Naive B cell (primary cell): ENCODE measurements at places on chromosomes 16 and 17.

- peak; percentile 61 for DNase-seq
These were observed 591 bp upstream of the SLFN5 start for GRCh38 chr17:35242158-35242804.

DNA sequence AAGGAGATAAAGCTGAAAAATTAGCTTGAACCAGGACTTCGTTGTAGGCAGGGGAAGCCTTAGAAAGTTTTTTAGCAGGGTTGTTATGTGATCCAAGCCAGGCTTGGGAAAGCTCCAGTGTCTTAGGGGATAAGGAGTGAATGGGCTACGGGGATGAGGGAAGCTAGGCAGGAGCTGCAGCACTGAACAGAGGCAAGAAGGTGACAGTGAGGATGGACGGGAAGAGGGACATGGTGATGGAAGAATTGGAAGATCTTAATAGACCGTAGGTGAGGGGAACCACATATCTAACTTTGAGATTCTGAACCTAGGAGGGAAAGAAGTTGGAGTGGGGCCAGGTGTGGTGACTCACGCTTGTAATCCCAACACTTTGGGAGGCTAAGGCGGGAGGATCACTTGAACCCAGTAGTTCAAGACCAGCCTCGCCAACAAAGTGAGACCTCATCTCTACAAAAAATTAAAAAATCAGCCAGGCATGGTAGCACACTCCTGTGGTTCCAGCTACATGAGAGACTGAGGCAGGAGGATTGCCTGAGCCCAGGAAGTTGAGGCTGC lies 3.2 kb downstream of the RHBDL3 start:
- no peak for DNase-seq

GRCh38 chr17:20184977-20185619 lies 175.9 kb downstream of the SPECC1 start:
- no peak for DNase-seq

DNA sequence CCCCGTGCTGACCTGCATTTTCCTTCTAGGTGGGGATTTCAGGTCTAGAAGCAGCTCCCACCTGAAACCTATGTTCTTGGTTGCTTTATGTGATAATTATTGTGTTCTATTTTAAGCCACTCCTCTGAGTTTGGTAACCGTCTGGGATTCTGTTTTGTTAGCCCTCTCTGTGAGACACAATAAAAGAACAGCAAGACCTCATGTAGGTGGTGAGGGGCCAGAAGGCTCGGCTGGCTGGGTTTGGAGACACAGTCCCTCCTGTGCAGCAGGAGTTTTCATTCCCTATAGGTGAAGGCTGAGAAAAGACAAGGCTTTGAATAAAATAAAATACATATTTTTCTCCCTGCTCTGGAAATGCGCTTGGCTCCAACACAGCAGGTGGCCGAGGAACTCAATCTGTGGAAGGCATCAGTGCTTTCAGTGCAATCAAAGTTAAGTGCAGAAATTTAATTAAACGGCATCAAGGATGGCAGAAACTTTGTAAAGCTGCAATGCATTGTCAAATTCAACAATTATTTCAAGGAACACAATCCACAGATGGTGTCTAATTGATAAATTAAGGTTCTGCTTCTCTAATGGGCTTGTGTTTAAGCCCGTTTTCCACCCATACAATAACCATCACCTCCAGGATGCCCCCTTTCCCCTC lies 107.8 kb downstream of the MSI2 start:
- DNase-seq: no peak

DNA sequence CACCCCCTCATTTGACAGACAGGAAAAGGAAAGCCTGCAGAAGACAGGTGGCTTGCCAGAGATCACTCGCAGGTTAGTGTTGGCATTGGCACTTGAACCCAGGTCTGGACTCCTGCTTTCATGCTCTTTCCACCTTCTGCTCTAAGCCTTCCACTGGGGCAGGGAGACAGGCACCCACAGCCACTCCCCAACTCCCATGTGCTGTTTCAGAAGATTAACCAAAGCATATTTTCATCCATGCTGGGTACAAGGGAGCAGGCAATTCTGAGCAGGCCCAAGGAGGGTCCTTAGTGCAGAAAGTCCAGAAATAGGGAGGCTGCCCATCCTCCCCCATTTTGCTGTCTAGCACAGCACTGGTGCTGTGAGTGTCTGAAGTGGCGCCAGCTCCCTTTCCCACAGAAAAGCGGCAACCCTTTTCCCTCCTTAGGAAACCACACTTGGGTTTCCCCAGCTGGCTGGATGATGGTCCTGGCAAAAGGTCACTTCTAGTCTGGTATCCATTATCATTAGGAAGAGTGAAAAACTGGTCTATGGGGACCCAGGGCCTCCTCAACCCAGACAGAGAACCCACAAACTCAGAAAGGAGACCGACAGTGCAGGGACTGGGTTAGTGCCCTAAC lies 2.0 kb upstream of the CAVIN1 start:
- no peak for DNase-seq

- no peak for DNase-seq
These were observed 195.3 kb upstream of the RPL38 start for GRCh38 chr17:74008196-74008595.

GRCh38 chr17:78486946-78487680 lies 90.1 kb downstream of the DNAH17 start:
- no peak for DNase-seq

GRCh38 chr17:82497483-82498405 lies 21.8 kb upstream of the FOXK2 start:
- DNase-seq: peak; percentile 51

DNA sequence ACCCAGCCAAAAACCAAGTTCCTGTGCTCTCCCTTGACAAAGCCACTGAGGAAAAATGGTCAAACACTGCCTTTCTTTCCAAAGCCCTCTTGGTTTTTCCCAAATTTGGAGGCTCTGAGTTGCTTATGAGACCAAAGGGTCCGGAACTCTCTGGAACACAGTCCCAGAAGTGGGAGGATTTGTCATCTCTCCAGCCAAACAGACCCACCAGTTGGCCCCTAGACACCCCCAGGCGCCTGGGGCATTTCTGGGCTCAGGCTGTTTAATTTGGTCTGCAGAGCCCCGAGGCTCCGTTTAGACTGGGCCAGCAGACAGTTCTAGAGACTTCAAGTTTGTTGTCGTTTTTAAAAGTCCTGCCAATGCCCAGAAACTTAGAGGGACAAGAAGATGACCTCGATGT lies 239.1 kb downstream of the SEC14L1 start:
- DNase-seq: no peak

- DNase-seq: no peak
These were observed 365.4 kb upstream of the TNRC6C start for GRCh38 chr17:77593081-77593480.

DNA sequence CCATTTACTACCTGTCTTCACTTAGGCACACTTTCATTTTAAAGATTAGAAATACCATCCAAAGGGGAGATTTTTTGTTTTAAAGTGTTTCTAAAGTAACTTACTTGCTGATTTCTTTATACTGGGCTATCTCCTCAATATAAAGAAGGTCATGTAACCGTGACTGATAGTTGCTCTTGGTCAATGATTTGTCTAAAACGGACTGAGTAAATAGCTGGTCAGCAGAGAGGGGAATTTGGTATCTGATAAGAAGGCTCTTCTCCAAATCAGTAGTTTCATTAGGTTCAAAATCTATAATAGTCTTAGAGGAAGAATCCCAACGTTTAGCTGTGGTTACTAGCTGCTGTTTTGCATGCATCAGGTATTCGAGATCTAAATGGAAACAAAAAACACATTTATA lies 66.4 kb downstream of the HELZ start:
- no peak for DNase-seq

DNA sequence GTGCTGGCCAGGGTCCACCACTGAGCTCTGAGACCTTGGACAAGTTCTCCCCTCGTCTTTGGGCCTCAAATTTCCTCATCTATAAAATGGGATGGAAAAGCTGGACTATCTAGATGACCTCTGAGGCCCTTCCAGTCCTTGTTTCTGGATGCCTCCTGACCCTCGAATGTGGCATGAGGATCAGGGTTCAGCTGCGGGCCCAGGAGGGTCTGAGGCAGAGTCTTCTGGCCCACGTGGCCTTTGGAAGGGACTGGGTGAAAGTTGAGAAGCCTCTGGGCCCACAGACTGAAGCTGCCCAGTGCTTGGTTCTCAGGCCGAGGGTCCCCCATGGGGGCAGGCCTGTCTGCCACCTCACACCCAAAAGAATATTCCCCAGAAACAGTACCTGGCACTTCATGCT lies 16.9 kb upstream of the MRPS23 start:
- no peak for DNase-seq

- DNase-seq: no peak
These were observed 42.1 kb upstream of the GPRC5B start for GRCh38 chr16:19926449-19927390.

GRCh38 chr16:27421961-27422740 lies 20.2 kb downstream of the IL21R start:
- DNase-seq: no peak

DNA sequence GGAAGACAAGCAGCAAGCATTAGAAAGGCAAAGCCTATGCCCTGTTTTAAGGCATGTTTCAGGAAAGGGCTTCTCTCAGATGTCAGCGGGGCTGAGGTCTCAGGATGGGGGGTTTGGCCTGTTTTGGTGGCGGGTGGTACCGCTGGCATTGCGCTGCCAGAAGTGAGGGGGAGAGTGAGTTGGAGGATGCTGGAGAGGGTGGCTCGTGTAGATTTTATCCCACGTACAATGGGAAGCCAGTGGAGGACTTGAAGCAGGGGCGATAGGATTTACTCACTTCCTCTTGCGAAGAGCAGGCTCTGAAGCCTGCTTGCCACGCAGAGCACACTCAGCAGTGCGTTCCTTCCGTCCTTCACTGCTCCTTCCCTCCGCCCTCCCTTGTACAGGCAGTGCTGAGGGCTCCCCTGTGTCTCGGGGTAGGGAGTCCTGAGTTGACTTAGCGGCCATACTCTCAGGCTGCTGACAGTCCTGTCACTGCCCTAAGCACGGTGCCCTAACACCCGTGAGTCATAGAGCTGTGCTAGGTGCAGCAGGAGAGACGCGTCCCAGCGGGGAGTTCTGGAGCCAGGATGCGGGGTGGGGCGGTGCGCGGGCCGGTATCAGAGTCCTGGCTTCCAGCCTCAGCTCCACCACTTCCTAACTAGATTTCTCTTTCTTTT lies 113.1 kb downstream of the SNX29 start:
- DNase-seq: peak; percentile 68

DNA sequence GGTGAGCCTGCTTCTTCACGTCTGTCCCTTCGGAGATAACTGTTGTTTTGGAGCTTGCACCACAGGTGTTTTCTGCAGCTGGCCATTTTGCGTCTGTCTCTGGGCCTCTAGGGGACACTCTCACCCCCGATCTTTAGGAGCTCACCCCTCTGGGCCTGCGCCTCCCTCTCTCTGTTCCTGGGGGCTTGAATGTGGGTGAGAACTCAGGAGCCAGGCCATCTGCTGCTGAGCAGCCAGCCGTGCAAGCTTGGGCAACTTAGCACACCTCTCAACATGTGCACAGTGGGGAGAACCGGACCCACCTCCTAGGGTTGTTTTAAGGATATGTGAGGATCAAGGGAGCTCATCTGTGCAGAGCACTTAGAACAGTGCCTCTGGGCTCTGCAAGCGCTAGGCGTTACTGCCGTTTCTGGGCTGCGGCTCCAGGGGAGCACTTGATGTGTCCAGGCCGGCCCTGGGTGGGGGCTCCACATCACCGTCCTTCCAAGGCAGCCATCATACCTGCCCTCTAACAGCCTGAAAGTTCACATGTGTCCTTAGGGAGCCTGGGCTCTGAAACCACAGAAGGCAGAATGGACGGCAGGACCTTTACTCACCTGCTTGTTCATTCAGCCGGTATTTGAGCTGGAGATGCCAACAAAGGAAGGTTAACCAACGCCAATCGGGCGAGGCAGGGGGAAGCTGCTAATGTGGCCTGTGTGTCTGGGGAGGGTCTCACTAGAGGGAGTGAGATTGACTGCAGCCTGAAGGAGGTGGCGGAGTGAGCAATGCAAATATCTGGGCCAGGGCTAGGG lies 66.3 kb downstream of the MRC2 start:
- DNase-seq: no peak

DNA sequence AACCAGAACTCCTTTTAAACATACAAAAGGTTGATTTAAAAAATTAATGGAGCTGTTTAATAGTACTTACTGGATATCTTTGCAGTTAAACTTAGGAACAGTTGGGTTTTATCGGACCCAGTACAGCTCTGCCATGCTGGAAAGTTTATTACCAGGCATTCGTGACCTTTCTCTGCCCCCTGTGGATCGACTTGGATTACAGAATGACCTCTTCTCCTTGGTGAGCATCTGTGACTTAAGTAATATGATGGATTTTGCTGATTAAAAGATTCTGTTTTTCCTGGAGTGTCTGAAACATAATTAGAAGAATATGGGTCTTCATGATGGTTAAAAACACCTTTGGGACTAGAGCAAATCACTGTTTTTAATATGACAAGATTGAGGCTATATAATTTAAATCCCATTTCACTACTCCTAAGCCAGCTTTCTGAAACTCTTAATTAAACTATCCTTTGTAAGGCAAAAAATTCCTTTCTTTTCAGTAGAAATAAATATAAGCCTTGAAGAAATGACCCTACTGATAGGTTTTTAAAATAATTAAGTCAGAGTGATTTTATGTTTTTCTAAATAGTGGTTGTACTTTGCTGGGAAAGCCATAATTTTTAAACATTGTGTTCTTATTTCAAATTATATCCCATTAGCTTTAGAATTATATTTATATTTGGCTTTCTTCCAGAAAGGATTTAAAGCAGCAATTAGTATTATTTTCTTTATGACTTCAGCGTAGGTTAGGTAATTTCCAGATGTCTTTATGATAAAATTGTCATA lies 45.7 kb upstream of the KPNB1 start:
- no peak for DNase-seq

GRCh38 chr17:64599187-64599676 lies 62.9 kb downstream of the SMURF2 start:
- DNase-seq: peak; percentile 26

DNA sequence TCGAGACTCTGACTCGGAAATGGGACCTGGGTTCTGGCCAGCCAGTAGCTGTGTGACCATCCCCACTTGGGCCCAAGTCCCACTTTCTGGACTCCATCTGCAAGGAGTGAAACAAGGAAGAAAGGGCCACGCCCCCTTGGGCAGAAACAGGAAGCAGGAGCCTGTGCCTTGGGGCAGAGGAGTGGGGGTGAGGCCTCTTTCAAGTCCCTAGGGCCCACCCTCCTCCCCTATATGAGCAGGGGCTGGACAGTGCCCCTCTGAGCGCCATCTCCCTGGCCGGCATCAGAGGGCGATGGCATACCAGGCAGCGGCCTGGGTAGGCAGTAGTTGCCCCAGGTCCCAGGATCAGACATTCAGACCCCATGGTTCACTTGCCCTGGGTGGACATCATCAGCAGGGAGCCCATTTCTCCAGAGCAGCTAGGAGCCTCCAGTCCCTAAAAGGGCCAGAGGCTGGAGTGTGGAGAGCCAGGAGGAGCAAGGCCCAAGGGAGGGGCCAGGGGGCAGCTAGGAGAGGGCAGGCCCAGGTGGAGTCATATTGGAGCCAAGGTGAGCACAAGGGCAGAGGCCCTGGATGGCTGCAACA lies 7.1 kb downstream of the BCAR1 start:
- DNase-seq: no peak

GRCh38 chr17:16415031-16415924 lies at the start of gene TRPV2:
Gene TRPV2 (plus strand): TSS chr17:16415571. CDS start chr17:16417669, 2,098 bp downstream.
- peak; percentile 46 for DNase-seq

GRCh38 chr16:2081201-2082084 lies 33.7 kb downstream of the TSC2 start:
- DNase-seq: no peak
